ENCODE measurements at places on chromosomes 12 and 14.

- no peak for DNase-seq
Observed at GRCh38 chr14:82091097-82091496, 557.4 kb upstream of the SEL1L start.

GRCh38 chr12:124901003-124901402 lies 13.4 kb downstream of the UBC start:
- DNase-seq, result no peak

DNA sequence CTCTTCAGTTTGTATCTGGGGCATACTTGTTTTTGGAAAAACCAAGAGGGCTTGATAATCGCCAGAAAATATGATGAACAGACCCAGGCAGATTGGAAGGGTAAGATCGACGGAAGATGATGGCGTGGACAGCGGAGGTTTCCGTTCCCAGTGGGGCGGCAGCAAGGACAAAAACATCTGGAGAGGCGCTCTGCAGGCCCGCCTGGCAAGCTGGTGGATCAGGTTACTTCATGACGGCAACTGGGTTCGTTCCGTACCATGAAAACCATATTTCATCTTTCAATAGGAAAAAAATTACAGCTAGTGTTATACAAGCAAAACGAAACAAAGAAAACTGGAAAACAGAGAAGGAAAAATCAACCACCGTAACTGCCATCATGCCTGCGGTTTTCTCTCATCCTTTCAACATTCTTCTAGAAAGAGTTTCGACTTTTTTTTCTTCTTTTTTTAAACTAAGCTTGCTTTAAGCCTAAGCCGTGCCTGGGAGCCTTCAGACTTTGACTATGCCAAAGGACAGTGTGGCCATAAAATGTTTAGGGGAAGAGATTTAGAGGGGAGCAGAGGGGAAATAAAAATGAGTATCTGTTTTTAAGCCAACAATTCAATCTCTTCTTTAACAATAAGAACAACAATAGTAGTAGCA lies 210.5 kb downstream of the FOXN3 start:
- no peak for DNase-seq

DNA sequence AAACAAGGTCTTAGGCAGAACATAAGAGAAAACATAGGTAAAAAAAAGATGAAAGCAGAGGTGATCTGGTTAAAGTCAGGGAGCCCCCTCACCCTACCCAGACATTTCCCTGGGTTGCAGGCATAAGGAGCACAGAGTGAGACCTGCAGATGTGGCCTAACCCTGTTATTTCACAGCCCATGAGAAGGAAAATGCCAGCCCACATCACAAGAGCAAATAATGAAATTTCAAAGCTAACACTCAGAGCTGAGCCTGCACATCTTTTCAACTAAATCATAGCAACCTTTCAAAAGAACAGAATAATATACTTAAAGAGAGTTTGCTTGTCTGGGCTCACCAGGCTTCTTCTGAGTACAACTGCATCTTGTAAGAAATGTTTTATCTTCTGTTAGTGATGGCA lies 295.4 kb downstream of the RPAP3 start:
- DNase-seq, result no peak

DNA sequence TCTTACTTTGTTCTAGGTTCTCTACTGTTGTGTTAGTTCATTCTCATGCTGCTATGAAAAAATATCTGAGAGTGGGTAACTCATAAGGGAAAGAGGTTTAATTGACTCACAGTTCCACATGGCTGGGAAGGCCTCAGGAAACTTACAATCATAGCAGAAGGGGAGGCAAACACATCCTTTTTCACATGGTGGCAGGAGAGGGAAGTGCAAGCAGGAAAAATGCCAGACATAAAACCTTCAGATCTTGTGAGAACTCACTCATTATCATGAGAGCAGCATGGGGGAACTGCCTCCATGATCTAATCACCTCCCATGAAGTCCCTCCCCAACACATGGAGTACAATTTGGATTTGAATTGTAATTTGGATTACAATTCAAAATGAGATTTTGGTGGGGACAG lies 69.6 kb downstream of the MGST1 start:
- DNase-seq, result no peak

DNA sequence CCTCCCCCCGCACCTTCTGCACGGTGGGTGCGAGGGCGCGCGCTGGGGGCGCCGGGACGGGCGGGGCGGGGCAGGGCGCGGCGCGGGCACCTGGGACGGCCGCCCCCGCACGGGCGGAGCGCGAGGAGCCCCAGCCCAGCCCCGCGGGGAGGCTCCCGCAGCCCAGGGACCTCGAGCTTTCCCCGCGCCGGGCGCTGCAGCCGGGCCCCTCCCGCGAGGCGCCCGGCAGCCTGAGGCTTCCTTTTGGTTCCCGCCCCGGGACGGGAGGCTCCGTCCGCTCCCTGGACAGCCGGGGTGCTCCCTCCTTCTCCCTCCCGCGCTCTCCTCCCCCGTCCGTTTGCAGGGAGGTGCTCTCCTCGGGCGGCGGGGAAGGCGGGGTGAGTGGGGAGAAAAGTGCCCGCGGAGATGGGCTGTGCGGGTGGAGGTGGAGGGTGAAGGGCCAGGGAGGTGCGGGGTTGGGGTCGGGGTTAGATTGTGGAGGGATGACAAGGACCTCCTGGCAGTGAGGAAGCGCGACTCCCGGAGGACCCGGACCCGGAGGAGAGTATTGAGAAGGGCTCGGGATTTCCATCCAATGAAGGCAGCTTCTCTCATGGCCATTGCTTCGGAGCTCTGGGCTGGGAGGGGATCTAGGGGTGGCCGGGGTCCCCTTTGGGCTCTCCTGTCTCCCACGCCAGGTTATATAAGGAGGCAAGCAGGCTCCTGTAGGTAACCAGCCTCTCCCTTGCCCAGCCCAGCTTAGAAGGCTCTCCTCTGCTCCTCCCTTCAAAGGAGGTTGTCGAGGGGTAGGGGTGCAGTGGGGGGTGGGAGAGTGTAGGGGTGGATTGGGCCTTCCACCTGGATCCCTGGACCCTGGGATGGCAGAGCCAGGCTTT lies 645 bp downstream of the JDP2 start:
- no peak for DNase-seq

Data from stimulated activated CD4-positive, alpha-beta T cell treated with anti-CD3 and anti-CD28 coated beads, Interleukin-15, amount 100 ng/mL, for 1 hour (primary cell).